ENCODE measurements at places on chromosomes 6 and 20. TPM values are rescaled to one million over a fixed set of nuclear protein-coding genes. Genes with fewer than 3 reads are reported as not detected.

The LKAAEAR1 gene
- not detected for polyA plus RNA-seq

The ACTL10 gene
- 2.2 TPM for polyA plus RNA-seq

The ZNF334 gene
- polyA plus RNA-seq = 11.6 TPM

The GABBR1 gene
- polyA plus RNA-seq = 24.1 TPM

The COL11A2 gene
- 3.1 TPM for polyA plus RNA-seq

The VNN1 gene
- 0.82 TPM for polyA plus RNA-seq

The MGME1 gene
- polyA plus RNA-seq = 7.6 TPM

The C6orf15 gene
- polyA plus RNA-seq = not detected

The OR11A1 gene
- polyA plus RNA-seq = not detected

The LY86 gene
- polyA plus RNA-seq = 0.38 TPM

The SALL4 gene
- polyA plus RNA-seq = 2.8 TPM

The CLVS2 gene
- 0.02 TPM for polyA plus RNA-seq

The MOG gene
- polyA plus RNA-seq = not detected

The GPLD1 gene
- 0.27 TPM for polyA plus RNA-seq

The ARHGAP40 gene
- 0.23 TPM for polyA plus RNA-seq

The ALDH8A1 gene
- 0.99 TPM for polyA plus RNA-seq

The IL17F gene
- polyA plus RNA-seq = not detected

The BPIFB1 gene
- 0.12 TPM for polyA plus RNA-seq

The NOX3 gene
- polyA plus RNA-seq = not detected

The DZANK1 gene
- polyA plus RNA-seq = 3.6 TPM

The DUSP15 gene
- polyA plus RNA-seq = 2.5 TPM

The HLA-DRB5 gene
- not detected for polyA plus RNA-seq

The CLPSL1 gene
- not detected for polyA plus RNA-seq

The BHLHE23 gene
- not detected for polyA plus RNA-seq

The BTNL2 gene
- polyA plus RNA-seq = not detected

The WFDC12 gene
- not detected for polyA plus RNA-seq
